ENCODE measurements at places on chromosomes 5 and 9.

DNA sequence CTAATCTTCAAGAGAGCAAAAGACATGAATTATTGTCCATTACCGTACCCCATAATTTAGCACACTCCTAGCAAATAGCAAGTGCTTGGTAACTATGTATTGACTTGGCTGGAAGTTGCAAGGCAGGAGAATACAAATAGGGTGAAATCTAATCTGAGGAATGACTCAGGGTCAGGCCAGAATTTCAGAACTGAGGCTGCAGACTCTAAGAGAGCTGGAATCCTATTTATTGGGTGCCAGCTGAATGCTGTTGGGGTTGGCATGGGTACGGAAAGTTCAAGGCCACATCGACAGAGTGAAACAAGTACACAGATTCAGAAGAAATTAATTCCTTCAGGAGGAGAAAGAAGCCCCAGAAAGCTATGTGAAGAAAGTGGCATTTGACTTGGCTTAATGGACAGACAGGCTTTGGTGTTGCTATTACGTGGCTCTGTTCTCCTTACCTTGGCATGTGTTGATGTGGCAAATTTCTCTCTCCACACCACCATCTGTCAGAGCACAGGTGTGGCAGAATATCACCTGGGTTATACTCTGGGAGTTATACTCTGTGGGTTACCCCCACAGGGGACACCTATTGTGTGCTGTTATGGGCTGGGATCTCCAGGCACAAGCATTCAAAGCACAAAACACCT, 20.9 kb upstream of the ASTN2 start:
- no peak for DNase-seq

DNA sequence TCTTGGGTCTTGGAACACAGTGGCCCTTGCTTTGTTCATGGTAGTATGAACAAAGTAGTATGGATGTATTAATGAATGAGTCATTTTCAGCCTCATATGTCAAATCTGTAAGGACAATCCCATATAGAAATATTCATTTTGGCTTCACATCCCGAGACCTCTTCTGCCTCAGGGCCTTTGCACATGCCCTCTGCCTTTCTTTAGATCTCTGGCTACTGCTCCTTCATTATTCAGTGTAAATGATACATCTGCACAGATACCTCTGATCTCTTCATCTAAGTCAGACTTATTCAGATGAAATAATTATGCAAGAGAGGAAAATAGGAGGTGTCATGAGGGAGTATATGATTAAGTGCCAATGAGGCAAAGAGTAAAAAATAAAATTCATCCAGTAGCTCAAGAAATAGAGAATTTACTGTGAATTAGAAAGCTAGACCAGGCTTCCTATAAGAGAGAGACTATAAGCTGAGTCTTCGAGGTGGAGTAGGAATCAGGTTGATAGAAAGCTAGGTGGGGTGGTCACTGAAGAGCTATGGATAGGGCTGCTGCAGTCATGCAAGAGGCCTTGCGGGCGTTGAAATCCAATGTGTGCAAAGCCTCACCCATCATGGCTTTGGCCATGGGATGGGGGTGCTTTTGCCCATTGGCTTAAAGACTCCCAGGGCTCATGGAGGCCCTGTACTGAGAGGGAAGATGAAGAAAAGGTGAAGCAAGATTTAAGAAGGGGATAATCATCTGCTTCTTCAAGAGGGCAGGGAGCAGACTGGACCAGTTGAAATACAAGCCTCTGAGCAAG, 3.7 kb upstream of the TTLL11 start:
- DNase-seq, result no peak

DNA sequence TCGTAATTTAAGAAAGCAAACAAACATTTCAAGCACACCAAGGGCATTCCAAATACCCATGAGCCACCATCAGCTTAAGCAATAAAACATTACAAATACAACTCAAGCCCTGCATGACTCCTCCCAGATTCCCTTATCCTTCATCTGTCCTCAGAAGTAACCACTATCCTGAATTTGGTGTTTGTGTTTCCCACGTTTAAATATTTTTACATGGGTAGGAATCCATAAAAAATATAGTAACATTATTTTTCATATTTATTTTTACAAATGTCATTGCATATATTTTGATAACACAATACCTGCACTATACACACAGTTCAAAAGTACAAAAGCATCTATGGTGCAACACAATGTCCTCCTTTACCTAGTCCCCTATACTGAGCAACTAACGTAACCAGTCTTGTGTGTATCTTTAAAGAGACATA, 6.4 kb downstream of the PRKAA1 start:
- DNase-seq, result no peak

DNA sequence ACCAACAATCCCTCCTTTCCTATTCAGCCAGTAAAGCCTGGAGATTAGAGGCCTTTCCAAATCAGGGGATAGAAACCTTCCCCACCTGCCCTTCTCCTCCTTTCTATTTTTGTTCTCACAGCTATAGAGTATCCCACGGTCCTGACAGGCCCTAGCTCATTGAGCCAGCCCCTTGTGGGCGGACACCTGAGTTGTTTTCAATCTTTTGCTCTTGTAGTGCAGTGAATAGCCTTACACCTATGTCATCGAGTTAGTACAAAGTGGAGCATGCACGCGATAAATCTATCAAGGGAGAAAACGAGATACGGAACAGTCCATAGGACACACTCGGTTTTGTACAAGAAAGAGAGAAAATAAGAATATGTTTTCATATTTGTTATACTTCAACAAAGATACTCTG, 77.2 kb downstream of the TSPAN17 start:
- DNase-seq, result no peak

DNA sequence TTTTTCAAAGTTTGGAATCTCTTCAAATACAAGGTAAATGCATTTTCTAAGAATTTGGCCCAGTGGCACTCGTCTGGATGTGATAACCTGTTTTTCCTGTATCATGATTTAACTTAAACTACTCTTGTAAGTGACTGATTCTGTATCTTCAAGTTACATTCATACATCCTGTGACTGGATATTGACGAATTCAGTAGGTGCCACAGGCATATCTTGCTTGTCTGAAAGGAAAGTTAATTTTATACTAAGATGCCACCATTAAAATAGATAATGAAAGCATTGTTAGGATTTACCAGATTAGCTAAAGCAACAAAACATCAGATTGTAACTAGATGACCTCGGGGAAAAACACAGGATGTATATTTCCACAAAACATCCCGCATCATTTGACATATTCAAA, 175.3 kb upstream of the ZNF608 start:
- no peak for DNase-seq

- DNase-seq, result no peak
Observed at GRCh38 chr5:105536675-105537074, 1974.1 kb upstream of the NUDT12 start.

All from stimulated activated CD8-positive, alpha-beta memory T cell treated with anti-CD3 and anti-CD28 coated beads, Interleukin-4, amount 100 ng/mL, for 1 hour (primary cell).